ENCODE measurements at places on chromosomes 11 and 22.

GRCh38 chr11:8020244-8020597 lies 33.1 kb downstream of the EIF3F start:
- DNase-seq: no peak

DNA sequence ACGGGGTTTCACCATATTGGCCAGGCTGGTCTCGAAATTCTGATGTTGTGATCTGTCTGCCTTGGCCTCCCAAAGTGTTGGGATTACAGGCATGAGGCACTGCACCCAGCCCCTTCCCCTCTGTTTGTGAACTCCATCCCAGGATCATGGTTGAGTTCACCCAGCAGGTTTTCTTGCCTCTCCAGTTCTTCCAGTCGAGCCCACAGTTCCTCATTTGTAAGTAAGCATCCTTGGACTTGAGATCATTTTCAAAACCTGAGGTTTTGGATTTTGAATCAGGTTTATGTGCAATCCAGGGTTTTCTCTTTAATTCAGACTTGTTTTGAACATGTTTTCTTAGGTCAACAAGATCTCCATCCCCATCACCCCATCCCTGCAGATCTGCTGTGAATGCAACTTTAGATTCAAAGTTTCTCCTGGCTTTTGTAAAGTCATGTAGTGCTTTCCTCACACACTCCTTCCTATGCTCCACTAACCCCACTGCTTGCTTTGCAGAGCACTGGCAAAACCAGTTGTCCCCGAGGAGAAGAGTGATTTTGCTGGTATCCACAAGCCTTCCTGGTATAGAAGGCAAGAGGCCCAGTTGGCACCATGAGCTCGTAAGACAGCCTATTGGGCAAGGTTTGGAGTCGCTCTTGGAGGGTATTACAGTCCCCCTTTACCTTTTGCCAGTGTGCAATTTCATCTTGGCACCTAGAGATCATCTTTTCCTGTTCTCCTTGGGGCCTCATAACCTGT lies 14.7 kb upstream of the VPREB1 start:
- DNase-seq: no peak

- no peak for DNase-seq
Measured at GRCh38 chr11:103584021-103584420, 452.4 kb upstream of the DDI1 start.

- DNase-seq: peak; percentile 41
Measured at GRCh38 chr11:118436639-118437207, 431 bp downstream of the KMT2A start.

DNA sequence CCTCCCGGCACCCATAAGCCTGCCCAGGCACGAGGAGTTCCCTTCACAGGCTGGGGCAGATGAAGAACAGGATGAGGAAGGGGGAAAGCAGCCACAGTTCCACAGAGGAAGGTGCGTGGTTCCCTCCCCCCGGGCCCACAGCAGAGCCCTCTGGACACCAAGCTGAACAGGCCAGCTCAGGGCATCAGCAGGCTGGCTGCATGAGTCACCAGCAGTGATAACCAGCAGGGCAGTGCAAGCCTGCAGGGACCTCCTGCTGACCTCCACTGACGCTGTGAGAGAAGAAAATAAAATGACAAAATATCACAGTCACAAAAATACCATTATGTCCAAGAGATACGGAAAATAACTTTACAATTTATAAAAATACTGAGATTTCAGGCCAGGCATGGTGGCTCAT lies 11.5 kb downstream of the RTL6 start:
- peak; percentile 42 for DNase-seq
